ENCODE measurements at places on chromosomes 3 and 15.

GRCh38 chr3:72728958-72729467 is 119.2 kb downstream of the SHQ1 start:
- DNase-seq = no peak

DNA sequence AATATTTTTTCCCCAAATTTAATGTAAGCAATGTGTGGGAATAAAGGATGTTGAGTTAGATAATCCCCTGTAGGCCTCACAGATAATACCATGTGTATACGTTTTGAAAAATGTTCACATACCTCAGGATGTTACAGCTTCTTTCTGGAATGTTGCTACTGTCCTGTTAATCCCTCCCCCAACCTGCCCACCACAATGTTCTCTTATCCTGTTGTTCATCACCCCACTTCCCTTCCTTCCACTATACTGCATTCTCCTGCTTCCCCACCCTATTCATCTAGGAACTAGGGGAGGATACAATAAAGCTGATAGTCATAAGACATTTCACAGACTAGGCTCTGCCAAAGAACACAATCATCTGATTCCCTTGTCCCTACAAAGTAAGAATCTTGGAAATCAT is 92.1 kb downstream of the IGF2BP2 start:
- DNase-seq = no peak

- no peak for DNase-seq
Observed at GRCh38 chr15:74793135-74794028, 11.5 kb downstream of the CSK start.

DNA sequence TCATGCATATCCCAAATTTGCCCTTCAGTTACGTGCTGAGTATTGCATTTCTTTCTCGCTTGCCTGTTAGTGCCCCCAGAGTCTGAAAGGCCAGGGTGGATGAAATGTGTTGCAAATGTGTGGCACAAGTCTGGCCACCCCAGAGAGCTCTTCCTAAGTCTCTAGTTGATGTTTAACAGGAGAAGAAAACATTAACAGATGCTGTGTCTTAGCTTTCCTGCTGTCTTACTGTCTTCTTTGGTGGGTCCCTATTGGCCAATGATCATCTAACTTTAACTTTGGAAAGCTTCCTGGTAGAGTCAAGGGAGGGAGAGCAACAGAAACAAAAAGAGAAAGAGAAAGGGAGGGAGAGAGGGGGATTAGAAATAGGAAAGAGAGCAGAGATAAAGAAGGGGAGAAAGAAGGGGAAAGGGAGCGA is 76.7 kb upstream of the P3H2 start:
- DNase-seq = no peak

DNA sequence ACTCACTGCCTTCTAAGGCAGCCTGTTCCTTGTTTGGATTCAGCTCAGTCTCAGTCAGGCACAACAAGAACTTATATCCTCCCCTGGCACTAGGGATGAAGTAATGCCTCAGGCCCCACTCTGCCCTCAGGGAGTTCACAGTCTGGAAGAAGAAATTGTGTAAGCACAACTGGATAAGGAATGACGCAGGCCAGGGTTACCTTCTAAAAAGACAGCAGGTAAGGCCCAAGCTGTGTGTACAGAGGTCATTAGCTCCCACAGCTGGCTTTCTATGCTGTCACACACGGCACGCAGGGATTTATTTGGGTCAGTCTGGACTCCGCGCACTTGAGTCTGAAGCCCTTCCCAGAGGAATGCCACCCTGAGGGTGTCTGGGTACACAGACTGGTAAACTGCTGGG is 82.9 kb downstream of the IQSEC1 start:
- DNase-seq = no peak

DNA sequence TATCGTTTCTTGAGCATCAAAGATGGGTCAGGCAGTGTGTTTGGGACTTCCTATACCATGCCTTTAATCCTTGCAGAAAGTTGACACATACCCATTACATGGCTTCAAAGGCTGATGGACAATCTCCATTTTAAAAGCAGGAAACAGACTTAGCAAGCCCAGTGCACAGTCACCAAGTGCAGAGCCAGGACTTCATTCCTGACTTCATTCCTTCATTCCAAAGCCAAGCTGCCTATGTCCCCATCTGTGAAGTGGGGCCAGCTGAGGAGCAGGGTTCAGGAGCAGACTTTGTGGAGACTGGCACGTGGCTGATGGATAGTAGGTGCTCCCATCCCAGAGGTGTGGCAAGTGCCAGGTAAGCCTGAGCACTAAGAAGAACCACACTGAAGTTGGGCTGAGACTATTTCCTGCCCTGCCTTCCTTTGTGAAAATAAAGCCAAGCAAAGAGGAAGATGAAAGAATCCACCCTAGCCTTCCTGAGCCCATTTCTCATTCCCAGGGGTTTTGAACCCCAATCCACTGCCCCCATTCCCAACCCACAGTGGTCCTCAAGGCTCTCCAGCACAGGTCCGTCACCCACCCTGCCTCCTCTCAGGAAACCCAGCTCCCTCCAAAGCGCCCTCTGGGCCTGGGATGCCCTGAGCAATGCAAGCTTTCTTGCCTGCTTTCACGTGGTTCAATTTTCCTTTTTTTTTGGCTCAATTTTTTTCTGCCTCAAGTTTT is 1.8 kb downstream of the CX3CR1 start:
- DNase-seq = no peak

DNA sequence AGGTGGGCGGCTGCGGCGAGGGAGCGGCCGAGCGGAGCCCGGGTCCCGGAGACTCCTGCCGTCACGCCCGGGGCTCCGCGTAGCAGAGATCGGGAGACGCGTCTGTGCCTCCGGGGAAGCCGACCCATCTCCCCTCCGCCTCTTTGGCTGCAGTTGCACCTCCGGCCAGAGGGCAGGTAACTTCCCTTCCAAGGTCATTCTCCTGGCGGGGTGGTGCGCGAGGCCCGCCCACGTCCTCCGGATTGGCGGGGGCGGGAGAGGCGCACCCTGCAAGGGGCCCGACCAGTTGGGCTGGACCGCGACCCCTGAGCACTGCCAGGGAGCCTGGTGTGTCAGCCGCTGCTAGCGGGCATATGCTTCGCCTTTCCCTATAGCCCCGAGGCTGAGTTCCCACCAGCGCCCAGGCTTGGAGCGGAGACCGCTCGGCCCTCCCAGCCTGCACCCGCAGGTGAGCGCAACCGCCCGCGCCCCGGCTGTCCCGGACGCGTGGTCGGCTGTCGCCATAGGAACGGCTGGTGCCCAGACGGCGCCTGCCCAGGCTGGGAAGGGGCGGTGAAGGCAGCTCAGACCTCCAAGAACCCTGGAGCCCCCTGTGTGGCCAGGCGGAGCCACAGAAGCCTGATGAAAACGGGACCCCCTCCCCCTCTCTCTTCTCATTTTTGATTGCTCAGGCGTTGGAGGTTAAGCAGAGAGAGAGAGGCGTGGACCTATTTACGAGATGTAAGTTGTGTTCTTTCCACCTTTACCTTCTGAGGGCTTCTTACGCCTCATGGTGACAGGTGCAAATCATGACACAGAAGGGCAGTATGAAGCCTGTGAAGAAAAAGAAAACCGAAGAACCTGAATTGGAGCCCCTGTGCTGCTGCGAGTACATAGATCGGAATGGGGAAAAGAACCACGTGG is 453 bp downstream of the ZDHHC23 start:
- DNase-seq = no peak

DNA sequence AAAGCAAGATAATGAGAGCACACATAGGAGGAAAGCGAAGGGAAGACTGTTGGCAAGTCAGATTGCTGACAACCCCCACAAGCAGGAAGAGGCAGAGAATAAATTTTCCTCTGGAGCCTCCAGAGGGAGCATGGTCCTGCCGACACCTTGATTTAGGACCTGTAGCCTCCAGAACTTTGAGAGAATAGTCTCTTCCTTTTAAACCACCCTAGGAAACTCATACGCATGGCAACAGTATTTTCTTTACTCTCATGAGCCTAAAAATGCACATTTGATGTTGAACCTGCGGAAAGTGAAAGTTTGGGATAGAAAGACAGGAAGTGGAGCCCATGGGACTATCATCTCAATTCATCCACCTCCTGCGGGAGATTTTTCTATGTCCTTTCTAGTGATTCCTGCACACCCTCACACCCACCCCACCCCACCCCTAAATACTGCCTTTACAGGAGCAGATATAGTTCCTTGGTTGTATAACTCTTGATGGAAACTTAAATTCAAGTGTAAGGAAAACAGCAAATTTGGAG is 116.7 kb upstream of the LPP start:
- DNase-seq = no peak

DNA sequence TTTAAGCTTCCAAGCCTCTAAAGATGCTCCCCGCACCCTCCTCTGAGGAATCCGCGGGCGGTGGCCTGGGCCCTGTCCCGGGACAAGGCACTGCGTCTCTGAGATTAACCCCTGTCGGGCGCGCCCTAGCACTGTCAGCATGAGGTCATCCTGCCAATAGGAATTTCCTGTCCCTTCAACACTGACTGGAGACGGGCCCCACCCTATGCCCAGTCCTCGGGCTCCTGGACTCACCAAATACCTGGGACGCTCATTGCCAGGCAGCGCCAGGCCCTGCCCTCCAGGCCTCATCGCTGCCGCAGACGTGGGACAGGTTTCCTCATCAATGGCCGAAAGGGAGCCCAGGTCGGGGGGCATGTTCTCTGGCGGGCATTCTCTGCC is 67.6 kb upstream of the SH3GL3 start:
- no peak for DNase-seq

- peak; percentile 66 for DNase-seq
Observed at GRCh38 chr3:187044206-187044605, 95.1 kb downstream of the RPL39L start.

- no peak for DNase-seq
Observed at GRCh38 chr3:59726279-59726678, 676.5 kb upstream of the CFAP20DC start.

- no peak for DNase-seq
Observed at GRCh38 chr3:184672335-184672734, 39.5 kb downstream of the MAGEF1 start.

DNA sequence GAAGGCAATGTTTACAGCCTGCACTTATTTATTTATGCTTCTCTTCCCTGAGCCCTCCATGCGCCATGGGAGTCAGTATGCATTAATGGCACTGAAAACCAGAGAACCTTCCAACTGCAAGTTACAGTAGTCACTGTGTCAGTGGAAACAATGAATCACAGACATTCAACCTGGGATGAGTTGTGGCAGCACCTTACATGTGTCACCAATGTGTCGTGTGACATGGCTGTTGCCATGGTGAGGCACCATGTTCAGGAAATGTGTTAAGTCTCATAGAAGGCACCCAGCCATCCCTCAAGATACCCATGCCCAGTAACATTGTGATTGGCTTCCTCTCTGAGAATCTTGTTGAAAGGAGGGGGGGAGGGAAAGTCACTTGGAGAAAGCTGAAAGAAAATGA is 105.0 kb downstream of the FOXP1 start:
- DNase-seq = no peak

- no peak for DNase-seq
Observed at GRCh38 chr15:43893956-43894355, 67.2 kb downstream of the WDR76 start.

- DNase-seq = peak; percentile 20
Observed at GRCh38 chr3:157921811-157922210, 184.4 kb downstream of the SHOX2 start.

DNA sequence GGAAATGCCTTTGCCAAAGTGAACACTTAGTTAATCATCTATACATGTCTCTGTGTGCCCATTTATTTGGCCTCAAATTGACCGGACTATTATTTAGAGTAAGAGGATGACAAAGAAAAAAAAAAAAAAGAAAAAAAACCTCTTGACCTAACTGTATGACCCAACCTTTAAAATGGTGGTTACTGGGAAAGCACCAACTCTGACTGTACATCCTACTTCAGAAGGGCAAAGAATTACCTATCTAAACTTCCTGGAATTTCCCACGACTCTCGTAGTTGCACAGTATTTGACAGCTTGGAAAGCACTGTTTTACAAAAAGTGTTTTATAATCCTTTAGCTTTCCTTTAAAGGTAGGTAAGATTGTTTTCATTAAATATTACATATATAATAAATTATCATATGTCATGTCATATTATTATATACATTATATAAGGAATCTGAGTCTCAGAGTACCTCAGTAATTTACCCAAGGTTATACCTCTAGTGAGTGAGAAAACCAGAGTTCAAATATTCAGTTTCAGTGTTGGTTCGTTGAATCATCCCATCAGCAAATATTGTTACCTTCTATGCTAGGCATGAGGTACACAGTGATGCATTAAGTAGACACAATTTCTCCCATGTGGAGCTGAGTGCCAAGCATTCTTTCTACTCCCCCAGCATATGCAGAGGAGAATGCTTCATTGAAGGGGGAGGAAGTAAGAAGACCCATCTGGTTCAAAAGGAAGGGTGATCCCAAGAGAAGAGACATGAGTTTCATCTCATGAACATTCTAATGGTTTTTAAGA is 5.0 kb downstream of the BCL2A1 start:
- DNase-seq = no peak

GRCh38 chr15:40048211-40048792 is 9.3 kb upstream of the SRP14 start:
- DNase-seq = no peak

GRCh38 chr15:63458026-63458425 is 46.4 kb upstream of the USP3 start:
- DNase-seq = no peak

DNA sequence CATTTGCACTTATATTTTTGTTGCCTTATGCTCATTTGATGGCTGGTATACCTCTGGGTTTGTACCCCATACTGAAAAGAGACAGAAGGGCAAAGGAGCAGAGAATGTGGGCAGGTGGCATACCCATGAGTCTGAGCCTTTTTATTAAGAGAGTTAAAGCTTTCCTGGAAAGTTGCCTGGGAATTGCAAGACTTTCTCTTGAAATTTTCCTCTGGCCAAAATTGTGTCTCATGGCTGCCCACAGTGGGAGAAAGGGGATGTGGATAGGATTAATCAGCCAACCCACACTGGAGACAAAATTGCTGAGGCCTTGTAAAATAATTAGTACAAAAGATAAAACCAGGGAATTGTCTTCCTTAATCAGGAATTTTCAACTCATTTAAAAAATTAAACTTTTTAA is 8.2 kb upstream of the NMD3 start:
- DNase-seq = no peak

DNA sequence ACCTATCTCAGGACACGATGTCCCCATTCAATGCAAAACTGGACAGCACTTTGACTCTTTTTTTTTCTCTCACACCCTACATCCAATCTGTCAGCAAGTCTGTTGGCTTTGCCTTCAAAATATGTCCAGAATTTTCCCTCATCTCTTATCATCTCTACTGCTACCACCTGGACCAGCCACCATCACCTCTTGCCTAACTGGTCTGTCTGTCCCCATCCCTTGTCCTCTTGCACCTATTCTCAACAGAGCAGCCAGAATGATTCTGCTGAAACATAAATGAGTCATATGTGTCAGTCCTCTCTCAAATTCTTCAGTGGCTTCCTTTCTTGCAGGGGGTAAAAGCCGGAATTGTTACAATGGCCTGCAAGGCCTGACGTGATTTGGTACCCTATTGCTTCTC is 105.8 kb downstream of the CYP19A1 start:
- no peak for DNase-seq

All from NCI-H2029 treated with DMSO at 0.1 percent for 48 hours (cell line).